ENCODE measurements at places on chromosomes 1 and 21.

- DNase-seq, result no peak
These were observed 36.6 kb upstream of the PADI1 start for GRCh38 chr1:17168091-17168876.

DNA sequence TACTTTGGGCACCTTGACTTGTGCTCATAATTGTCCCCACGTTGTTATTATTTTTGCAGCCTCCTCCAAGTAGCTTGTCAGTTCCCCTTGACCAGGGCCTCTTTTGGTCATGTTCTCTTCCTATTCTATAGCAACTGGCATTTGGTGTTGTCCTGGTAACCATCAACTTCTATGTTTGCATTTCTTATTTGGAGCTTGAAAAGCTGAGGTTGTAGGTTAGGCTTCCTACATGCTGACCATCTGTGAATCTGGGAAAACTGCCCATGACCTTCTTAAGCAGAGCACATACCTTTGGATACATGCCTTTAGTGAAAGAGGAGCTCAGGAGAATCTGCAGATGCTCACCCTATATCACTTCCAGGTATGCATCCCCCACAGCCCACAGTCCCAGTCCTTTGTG lies 160.8 kb downstream of the HHAT start:
- DNase-seq, result no peak

DNA sequence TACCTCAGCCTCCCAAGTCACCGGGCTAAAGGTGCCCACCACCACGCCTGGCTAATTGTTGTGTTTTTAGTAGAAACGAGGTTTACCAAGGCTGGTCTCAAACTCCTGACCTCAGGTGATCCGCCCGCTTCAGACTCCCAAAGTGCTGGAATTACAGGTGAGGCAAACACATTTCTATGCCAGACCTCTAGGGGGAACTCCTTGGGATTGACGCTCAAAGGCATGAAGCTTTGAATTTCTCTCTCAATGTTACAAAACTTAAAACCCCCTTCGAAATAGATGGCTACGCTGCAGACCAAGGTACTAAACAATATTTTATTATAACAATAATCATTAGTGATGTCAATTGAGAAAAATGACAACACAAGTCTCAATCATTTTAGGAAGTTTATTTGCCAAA lies 330.0 kb downstream of the SETD4 start:
- no peak for DNase-seq

GRCh38 chr1:21175670-21176581 lies 771 bp downstream of the EIF4G3 start:
- no peak for DNase-seq

- DNase-seq, result no peak
These were observed 3.8 kb downstream of the DYRK1A start for GRCh38 chr21:37370152-37371040.

DNA sequence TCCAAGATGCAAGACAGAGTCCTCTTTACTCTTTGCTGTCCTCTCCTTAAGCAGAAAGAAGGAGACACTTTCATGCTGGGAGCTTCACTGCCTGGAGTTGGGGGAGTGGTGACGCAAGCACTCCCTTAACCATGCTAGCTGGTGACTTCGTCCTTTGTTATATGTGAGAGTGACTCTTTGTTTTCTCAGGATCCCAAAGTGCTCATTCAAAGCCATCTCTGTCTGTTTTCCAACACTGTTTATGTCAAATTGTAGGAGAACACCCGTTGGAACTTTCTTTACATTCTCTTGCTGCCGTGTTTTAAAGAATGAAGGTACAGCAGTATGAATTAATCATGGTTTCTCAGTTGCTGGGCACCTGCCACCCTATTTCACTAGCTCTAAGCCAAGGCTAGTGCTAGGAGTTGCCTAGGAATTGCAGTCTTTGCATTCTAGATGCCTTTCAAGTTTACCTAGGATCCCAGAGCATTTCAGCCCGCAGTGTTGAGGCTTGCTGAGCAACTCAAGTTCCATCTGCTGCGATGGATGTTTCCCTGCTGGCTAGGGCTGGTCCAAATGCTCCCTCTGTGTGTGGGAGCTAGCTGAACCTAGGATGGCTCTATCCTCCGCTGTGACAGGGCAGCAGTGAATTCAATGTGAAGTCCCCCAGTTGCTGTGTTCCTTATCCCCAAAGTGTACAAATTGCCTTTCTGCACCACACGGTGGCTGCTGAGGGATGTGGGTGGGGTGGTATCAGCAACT lies 82.6 kb upstream of the GPR52 start:
- DNase-seq, result no peak

DNA sequence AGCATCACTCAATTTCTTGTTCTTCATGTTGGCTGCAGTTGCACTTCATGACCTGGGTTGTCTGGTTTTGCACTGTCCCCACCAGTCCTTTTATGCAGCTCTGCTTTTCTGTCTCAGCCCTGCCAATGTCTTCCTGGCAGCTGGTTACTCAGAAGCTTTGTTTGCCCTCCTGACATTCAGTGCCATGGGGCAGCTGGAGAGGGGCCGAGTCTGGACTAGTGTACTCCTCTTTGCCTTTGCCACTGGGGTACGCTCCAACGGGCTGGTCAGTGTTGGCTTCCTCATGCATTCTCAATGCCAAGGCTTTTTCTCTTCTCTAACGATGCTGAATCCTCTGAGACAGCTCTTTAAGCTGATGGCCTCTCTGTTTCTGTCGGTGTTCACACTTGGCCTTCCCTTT lies 6.6 kb downstream of the PIGV start:
- no peak for DNase-seq

DNA sequence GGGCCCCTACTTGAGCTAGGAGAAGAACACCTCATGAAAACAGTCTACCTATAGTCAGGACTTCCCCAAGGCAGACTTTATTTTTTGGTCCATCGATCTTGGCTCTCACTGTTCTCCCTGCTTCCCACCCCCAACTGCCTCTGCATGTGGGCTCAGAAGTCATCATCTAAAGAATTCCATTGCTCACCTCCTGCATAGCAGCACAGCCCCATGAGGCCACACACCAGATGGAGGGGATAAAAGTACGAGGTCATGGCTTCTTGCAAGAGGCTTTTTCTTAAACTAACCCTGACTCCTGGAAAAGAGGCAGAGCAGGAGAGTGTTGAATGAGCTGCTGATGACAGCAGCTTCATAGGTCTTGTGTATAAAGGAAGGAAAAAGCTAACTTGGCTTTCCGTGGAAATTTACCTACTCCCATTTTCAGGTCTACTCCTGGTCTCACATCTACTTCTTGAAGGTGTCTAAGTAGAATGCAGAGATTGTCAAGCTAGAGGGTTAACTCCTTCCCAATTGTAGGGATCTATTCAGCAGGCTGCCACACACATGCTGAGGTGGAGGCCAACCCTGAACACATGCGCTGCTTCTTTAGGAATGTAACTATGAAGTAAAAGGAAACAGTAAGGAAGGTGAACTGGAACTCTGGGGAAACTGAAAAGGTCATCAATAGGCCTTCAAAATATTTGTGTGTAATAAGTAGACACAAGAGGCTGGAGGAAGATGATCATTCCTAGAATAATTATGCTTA lies 18.7 kb downstream of the WNT2B start:
- DNase-seq, result no peak

- no peak for DNase-seq
These were observed 253.7 kb downstream of the HHAT start for GRCh38 chr1:210582205-210582970.

GRCh38 chr1:59682396-59683080 lies 132.2 kb upstream of the HOOK1 start:
- DNase-seq, result no peak

GRCh38 chr1:75470448-75470847 lies 140.5 kb downstream of the SLC44A5 start:
- DNase-seq, result no peak

GRCh38 chr1:246815693-246816270 lies 91.6 kb downstream of the SCCPDH start:
- no peak for DNase-seq

GRCh38 chr1:200299571-200299970 lies 110.3 kb downstream of the ZNF281 start:
- DNase-seq, result no peak

DNA sequence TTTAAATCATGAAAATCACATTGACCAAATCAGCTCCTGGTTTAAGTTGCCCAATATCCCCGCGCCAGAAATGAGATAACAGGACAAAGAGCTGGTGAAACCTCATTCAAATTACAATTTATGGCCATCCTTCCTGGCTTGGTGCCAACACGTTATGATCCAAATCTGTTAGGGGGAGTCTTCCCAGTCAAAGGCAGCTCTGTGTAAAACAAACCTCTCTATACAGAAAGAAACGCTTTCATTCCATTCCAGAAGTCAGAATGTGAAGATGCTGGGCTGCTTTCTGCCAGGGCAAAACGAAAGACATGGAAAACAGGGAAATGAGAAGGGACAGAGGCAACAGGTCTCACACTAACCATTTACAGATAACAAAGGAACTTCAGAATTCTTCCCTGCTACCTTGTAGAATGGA lies 53.5 kb upstream of the TIAM1 start:
- DNase-seq, result peak; percentile 28

DNA sequence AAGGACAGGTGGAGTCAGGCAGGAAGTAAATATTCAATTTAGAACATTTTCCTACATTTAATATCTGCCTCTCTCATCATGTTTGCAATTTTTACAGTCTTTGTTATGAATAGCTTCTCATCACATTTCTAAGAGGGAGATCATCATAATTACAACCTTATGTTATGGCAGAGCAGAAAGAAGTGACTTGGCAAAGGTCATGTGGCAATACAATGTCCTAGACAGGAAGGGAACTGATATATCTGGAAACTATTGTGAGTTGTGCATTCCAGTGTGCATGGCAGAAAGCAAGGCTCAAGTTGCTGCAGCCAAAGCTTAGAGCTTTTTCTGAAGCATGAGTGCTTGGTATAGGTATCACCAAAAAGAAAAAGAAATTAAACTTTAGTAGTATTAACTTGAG lies 43.8 kb upstream of the PRRX1 start:
- no peak for DNase-seq

DNA sequence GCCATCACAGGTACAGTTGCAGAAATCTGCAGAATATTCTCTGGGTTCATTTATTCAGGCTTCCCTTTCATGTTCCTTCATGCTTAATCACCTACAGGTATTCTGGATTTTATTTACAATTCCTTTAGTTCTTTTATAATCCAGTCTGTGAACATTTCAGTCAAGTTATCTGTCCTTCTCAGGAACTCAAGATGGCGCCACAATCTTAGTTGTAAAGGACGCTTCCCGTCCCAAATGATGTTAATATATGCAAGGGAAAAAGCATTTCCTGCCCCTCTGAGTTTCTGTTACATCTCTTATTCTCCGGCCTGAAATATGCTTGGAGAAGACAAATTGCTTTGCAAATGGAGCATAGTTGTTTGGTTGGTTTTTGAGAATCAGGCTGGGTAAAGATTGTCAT lies 19.3 kb downstream of the F3 start:
- no peak for DNase-seq

DNA sequence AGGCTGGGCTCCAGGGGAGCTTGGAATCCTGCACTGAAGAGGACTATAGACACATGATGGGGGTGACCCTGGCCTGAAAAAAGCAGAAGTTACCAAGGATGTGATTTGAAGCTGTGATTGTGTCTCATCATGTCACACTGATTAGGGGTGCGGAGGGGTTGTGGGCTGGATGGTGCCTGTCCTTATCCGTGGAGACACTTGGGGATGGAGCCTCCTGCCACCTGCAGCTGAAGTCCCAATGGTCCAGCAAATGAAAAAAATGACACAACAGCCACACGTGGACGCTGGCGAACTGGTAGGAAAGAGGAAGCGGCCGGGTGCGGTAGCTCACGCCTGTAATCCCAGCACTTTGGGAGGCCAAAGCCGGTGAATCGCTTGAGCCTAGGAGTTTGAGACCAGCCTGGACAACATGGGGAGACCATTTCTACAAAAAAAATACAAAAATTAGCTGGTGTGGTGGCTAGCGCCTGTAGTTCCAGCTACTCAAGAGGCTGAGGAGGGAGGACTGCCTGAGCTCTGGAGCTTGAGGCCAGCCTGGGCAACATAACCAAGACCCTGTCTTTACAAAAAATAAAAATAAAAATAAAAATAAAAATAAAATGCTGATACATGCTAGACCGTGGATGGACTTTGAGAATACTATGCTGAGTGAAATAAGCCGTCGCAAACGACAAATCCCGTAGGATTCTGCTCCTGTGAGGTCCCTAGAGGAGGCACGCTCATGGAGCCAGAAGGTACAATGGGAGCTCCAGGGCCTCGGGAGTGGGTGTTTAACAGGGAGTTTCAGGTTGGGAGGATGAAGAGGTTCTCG lies 838 bp upstream of the IBA57 start:
- no peak for DNase-seq

GRCh38 chr21:44337941-44338895 lies 972 bp downstream of the CFAP410 start:
- no peak for DNase-seq

GRCh38 chr1:230077436-230078213 lies 10.6 kb downstream of the GALNT2 start:
- no peak for DNase-seq

- DNase-seq, result no peak
These were observed 248.7 kb upstream of the IRF2BP2 start for GRCh38 chr1:234858722-234859121.

DNA sequence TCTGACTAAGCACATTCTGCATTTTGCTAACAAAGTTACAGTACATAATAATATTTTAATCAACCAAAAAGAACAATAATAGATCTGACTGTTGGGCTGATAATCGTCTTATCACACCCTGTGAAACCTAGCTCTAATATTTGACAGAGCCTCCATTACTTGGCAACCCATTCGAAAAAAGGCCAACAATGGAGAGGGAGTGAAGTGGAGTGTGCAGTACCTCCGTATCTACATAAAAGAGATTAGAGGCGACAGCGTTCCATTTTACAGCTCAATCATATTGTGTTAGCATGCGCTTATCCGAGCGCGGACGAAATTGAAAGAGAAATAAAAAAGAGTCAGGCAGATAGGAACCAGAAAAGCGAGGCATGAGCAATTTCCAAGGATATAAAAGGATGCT lies 137.3 kb upstream of the USH2A start:
- no peak for DNase-seq

DNA sequence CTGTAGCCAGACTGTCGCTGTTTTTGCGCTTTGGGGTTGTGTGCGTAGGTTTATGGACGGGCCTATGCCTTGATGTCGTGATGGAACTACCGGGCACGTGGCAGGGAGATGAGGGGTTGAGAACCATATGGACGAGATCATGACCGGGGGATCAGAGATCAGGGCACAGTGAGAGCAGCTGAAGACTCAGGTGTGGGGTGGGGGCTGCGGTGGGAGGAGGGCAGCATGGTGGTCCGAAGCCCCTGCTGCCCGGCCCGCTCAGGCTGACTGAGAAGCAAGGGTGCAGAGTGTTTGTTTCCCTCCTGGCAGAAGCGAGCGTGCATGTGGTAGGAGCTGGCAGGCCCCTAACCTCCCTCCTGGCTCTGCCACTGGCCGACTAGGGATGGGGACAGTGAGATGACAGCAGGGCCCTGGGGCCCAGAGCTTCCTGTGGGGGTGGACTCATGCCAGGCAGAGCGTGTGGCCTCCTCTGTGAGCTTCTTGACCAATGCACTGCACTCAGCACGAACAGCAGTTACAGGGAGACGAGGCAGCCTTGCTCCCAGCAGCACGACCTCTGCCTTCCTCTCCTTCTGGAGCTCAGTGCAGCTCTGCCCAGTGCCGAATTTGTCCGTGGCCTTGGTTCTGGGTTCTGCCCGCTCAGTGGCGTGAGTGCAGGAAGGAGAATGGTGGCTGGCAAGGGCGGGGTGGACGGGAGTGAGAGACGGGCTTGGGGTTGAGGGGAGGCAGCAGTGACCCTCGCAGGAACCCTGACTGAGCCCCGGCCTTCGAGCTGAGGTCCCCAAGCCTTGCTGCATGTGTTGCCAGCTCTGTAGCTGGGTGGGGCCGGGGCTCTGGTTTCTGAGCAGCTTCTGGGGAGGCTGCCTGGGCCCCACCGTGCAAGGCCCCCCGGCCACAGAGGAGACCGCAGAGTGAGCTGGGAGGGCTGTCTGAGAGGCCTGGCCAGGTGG lies 22.2 kb upstream of the LRRC3 start:
- no peak for DNase-seq

All from NCI-H1048 (cell line).